ENCODE measurements at places on chromosomes 11 and 22.

DNA sequence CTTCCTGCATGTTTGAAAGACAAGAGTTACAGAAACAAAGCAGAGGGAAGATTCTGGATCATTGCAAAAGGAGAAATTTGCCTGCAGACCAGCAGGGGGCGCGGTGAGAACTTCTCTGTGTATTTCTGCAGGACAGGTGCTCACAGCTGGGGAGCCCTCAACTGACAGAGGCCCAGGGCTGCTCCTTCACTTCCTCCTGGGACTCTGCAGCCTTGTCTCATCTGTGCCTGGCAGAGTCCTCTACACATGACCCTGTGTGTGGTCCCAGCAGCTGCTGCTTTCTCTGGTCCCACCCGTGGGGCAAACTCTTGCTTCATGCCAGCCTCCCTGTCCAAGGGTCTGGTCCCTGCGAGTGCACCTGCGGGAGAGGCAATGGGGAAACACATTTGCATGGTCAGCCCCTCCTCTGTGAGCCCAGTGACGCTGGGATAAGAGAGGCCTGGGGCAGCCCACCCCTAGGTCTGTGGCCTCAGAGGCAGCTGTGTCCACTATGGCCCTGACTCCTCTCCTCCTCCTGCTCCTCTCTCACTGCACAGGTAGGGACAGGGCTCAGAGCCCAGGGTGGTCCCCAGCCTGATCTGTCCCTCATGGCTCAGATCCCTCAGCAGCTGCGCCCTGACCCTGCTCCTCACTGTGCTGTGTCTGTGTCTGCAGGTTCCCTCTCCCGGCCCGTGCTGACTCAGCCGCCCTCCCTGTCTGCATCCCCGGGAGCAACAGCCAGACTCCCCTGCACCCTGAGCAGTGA, 43.2 kb upstream of the VPREB1 start:
- DNase-seq: peak; percentile 77

DNA sequence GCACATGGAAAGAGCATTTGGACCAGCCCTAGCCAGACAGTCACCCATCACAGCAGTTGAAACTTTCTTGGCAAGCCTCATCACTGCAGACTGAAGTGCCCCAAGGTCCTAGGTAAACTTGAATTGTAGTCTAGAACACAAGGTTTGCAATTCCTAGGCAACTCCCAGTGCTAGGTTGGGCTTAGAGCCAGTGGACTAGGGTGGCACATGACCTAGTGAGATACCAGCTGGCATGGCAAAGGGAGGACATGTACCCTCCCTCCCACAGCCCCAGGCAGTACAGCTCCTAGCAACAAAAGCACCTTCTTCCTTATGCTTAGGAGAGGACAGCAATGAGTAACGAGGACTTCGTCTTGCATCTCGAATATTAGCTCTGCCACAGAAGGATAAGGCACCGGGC, 889.5 kb downstream of the JRKL start:
- no peak for DNase-seq

GRCh38 chr11:36311926-36312595, 16.0 kb downstream of the PRR5L start:
- no peak for DNase-seq

DNA sequence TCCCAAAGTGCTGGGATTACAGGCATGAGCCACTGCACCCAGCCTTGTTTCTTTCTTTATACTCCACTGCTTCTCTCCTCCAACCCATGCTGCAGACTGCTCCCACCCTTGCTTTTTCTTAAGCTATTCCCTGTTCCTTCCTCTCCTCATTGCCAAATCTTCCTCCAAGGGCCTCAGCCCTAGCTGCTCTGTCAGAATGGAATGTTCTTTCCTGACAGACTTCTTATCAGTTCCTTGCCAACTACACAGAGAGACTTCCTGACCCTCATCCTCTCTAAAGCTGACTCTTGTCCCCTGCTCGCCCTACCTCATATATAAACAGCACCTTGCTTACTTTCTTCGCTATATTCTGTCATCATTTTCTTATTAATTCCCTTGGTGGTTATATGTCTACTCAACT, 16.9 kb upstream of the PIK3C2A start:
- no peak for DNase-seq

GRCh38 chr11:16912692-16913111, 101.5 kb downstream of the PLEKHA7 start:
- DNase-seq: no peak

- no peak for DNase-seq
Measured at GRCh38 chr11:93905384-93905783, 55.0 kb upstream of the VSTM5 start.

GRCh38 chr11:34824425-34824824, 91.8 kb downstream of the APIP start:
- no peak for DNase-seq

DNA sequence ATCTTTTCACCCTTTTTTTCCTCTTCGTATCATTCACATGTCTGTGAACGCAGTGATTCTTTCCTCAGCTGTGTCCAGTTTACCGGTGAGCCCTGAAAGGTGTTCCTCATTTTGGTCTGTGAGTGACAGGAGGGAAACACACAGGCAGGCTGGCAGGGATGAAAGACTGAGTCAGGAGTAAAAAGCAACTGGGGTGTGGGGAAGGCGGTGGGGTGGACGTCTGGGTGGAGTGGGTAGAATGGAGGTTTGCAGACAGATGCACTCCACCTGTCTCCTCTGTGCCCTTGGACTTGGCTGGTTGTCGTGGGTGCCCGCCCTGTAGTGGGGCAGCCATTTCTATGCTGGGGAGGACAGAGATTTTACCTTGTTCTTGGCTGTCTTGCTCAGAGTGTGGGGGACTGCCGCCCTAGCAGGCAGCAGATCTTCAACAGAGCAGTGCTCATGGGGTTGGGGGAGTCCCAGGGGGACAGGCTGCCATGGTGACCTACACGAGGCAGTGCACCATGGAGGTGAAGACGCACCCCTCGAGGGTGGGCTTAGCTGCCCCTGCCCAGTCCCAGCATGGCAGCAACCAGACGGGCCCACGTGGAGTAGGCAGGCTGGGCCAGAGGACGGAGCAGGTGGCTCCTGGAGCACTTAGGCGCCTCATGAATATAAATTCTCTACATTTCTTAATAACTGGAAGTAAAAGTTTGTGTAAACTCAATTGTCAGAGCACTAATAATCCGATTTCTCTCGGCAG, 603.7 kb downstream of the TBC1D22A start:
- DNase-seq: no peak

- no peak for DNase-seq
Measured at GRCh38 chr11:32184723-32185376, 94.0 kb downstream of the RCN1 start.

- DNase-seq: no peak
Measured at GRCh38 chr11:8223513-8223900, 40.2 kb downstream of the LMO1 start.

DNA sequence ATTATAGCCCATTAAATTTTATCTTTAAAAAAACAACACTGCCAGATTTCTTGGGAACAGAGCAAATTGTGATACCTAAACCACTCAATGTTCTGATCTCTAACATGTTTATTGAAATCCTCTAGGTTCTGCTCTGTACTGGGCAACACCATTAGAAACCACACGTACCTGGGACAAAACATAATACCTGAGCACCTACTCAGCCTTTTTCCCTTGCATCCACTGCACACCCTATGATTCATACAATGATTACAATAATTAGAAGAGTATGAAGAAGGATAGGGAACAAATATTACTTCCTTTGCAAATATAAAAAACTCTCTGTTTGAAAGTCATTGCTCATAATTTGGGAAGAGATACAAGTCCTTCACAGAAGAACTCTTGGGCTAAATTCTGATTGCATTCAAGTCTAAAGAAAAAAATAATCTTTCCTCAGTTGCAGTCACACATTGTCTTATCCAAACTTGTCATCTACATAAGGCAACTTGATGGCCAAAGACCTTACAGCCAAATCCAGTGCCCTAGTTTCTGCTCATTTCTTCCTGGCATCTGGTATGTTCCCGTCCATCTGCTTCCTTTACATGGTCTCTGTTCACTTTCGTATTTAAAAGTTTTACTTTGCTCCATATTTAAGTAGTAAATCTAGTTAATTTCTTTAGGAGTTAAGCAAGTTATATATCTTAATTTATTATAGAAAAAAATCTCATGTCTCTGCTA, 407.4 kb downstream of the LRRC4C start:
- no peak for DNase-seq
